Motor neuron (in vitro differentiated cells): ENCODE measurements at places on chromosomes 7 and 10. TPM values are rescaled to one million over a fixed set of nuclear protein-coding genes. Genes with fewer than 3 reads are reported as not detected.

Gene ARHGEF35
- 0.18 TPM in 1 of 2 replicates, not detected in the other for total RNA-seq

Gene MLXIPL
- total RNA-seq: 0.75 and 0.76 TPM in 2 replicates

Gene EN2
- total RNA-seq: 0.30 TPM in 1 of 2 replicates, not detected in the other

Gene SORBS1
- total RNA-seq: 27.5 and 37.3 TPM in 2 replicates

Gene NPSR1
- 0.28 TPM in 1 of 2 replicates, not detected in the other for total RNA-seq

Gene AASS
- 35.8 and 53.3 TPM in 2 replicates for total RNA-seq

Gene DOCK1
- total RNA-seq: 8.8 and 11.9 TPM in 2 replicates

Gene FAM25C
- total RNA-seq: not detected in 2 replicates

Gene MET
- total RNA-seq: 10.9 and 12.9 TPM in 2 replicates

Gene GSTO2
- 2.2 and 2.3 TPM in 2 replicates for total RNA-seq

Gene OR2A14
- total RNA-seq: not detected in 2 replicates

Gene CALCR
- 0.11 TPM in 1 of 2 replicates, not detected in the other for total RNA-seq

Gene GBX1
- 1.0 and 1.3 TPM in 2 replicates for total RNA-seq

Gene LGI1
- 0.69 and 1.1 TPM in 2 replicates for total RNA-seq

Gene CLEC5A
- total RNA-seq: 0.63 TPM in 1 of 2 replicates, not detected in the other
